GM19239 (cell line): ENCODE measurements at places on chromosomes 11 and 22.

DNA sequence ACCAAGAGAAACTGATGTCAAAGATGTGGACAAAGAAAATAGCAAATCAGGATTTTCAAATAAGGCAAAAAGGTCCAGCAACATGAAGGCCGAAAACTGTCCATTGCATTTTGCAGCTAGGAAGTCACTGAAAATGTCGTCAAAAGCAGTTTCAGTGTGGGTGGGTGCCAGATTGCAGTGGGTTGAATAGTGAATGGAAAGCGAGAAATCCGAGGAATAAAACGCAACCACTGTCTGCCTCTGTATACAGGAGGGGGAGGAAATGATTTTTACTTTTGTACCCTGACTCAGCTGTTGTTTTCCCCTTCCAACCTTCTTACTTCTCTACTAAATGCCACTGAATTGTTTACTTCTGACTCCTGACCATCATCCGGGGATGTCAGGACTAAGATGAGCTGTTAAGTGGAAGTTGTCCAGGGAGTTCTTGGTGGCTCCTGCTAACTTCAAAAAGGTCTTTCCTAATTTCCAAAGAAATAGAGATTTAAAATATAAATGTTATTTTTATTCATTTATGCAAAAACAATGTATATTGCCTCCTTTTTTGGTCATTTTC, 64.9 kb upstream of the BIRC3 start:
- DNase-seq, result no peak

GRCh38 chr11:106288057-106288456, 210.6 kb downstream of the AASDHPPT start:
- DNase-seq, result no peak

- no peak for DNase-seq
These were observed 59.2 kb downstream of the MPPED1 start for GRCh38 chr22:43470941-43471585.

DNA sequence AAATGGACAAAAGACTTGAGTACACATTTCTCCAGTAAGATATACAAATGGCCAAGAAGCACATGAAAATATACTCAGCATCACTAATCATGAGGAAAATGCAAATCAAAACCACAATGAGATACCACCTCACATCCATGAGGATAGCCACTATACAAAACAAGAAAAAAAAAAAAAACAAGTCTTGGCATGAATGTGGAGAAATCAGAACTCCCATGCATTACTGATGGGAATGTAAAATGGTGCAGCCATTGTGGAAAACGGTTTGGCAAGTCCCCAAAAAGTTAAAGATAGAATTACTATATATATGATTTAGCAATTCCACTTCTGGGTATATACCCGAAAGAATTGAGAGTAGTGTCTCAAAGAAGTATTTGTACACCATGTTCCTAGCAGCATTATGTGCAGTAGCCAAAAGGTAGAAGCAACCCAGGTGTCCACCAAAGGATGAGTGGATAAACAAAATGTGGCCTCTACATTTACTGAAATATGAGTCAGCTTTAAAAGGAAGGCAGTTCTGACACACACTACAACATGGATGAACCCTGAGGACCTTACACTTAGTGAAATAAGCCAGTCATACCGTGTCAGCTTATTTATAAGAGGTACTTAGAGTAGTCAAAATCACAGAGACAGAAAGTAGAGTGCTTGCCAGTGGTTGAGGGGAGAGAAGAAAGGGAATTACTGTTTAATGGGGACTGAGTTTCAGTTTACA, 146.3 kb downstream of the WNT7B start:
- no peak for DNase-seq

DNA sequence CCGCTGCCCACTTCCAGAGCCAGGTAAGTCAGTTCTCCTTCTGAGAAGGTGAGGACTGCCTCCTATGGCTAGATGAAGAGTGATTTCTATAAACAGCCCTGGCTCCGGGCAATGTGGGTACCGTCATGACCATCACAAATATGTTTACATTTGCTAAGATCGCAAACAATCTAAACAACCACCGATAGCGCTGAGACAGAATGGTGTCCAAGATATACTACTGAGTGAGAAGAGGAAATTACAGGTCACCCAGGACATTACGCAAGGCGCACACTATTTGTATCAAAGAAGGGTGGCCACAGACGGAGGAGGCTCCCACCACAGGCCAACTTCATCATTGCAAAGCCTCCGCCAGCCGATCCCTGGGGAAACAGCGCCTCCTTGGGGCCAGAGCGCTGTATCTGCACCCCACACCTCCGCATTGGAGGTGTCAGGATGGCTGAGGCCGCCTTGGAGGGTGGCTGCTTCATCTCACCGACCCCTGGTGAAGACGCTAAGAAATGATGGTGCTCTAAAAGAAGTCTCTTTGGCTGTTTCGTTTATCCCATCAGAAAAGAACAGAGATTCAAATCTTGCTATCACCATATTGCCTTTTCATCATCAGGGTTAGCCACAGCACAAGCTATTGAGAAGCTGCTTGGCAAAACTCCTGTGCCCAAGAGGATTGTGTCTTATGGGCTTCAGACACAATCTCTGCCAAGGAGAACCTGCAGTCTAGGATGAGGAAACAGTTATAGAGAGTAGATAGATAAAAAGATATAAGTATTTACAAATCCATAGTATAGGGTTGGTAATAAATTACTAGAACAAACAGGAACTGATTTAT, 12.3 kb upstream of the ASRGL1 start:
- DNase-seq, result no peak

GRCh38 chr11:64306876-64307622, 1.7 kb downstream of the ESRRA start:
- DNase-seq, result no peak

- DNase-seq, result no peak
These were observed 210.0 kb downstream of the KIRREL3 start for GRCh38 chr11:126790550-126791081.

- no peak for DNase-seq
These were observed 134.7 kb downstream of the CEP164 start for GRCh38 chr11:117462183-117462863.

- DNase-seq, result no peak
These were observed 119.2 kb downstream of the SPON1 start for GRCh38 chr11:14081581-14082231.

GRCh38 chr22:24836282-24836681, 30.3 kb downstream of the SGSM1 start:
- no peak for DNase-seq

- DNase-seq, result no peak
These were observed 520.0 kb upstream of the LUZP2 start for GRCh38 chr11:23976841-23977271.

GRCh38 chr11:134532921-134533421, 120.9 kb upstream of the B3GAT1 start:
- no peak for DNase-seq

GRCh38 chr11:28759311-28759710, 651.1 kb downstream of the METTL15 start:
- DNase-seq, result no peak

DNA sequence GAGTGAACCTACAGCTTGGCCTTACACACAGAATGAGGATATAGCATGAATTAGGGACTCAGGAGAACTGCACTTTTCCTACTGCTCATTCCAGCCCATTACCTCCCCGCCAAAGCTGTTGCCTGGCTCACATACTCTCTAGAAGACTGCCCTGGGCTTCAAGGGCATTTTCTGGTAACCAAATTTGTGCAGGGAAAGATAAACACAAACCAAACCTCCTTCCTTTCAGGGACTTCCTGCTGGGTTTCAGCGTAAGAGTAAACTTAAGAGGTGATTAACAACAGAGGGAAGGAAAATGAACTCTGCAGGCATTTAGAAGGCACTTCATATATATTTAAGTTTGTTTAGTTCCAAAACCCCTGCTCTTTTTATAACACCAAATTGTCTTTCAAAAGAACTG, 194.9 kb downstream of the SWAP70 start:
- no peak for DNase-seq

DNA sequence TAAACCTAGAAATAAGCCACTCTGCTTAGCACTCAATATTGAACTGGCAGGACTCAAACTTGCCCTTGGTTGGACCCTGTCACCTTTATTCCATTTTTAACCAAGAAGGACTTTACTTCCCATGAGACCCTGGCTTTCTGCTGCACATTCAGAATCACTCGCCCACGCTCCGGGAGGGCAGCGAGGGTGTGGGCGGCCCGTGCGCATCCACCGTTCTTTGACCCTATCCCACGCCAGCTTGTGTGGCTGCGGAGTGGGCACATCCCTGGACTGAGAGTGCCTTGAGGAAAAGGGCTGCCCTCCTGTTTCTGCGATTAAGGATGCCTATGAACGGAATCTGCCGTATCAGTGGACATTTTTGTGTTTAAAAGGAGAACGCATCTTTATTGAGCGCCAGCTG, 39.6 kb downstream of the TRIM44 start:
- DNase-seq, result no peak

- peak; percentile 57 for DNase-seq
These were observed 697 bp downstream of the RNF169 start for GRCh38 chr11:74749127-74749964.

DNA sequence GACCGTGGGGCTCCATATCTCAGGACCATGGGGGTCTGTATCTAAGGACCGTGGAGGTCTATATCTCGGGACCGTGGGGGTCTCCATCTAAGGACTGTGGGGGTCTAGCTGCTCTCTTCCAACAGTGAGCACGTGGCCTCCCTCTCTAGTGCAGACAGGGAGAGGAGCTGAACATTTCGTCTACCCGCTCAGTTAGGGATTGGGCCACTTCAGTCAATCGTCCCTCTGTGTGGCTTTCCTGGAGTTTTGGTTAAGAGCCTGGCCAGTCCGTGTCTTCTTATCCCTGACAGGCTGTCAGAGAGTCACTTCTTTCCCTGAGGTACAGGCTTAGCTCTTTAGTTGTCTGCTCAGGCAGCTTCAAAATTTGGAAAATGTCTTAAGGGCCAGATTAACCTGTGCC, 3.1 kb downstream of the KRTAP5-1 start:
- DNase-seq, result no peak

GRCh38 chr22:46038516-46039430, 61.8 kb upstream of the WNT7B start:
- no peak for DNase-seq

DNA sequence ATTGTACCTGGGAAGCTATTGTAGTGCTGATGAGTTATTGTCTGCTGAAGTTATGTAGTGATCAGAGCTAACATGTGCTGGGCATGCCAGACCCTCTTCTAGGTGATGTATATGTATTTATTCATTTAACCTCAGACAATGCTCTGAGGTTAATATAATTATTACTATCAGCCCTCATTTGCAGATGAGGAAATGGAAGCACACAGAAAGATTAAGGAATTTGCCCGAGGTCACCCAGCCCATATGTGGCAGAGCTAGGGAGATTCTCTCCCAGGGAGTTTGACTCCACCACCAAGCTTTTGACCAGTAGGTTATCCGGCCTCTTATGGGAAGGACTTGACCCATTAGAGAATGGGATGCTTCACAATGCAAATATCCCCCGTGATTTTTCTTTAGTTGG, 114.2 kb upstream of the NAV2 start:
- no peak for DNase-seq

GRCh38 chr22:49993649-49994360, 18.8 kb downstream of the IL17REL start:
- DNase-seq, result no peak

- no peak for DNase-seq
These were observed 406.5 kb upstream of the B3GAT1 start for GRCh38 chr11:134818516-134818915.

DNA sequence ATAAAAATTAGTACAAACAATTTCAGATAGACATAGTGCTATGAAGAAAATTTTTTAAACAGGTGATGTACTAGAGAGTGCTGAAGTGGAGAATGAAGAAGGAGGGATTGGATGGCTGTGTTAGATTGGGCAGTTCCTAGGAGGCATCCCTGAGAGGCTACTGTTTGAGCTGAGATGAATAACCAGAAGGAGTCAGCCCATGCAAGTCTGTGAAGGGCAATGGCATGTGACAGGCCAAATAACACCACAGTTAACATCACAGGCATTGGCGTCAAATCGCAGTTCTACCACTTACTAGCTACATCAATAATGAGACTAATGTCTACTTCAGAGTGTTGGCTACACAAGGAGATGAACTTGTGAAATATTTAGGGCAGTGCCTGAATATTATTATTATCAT, 35.4 kb downstream of the HORMAD2 start:
- DNase-seq, result no peak

GRCh38 chr11:69691463-69691862, 12.4 kb downstream of the FGF19 start:
- DNase-seq, result no peak

DNA sequence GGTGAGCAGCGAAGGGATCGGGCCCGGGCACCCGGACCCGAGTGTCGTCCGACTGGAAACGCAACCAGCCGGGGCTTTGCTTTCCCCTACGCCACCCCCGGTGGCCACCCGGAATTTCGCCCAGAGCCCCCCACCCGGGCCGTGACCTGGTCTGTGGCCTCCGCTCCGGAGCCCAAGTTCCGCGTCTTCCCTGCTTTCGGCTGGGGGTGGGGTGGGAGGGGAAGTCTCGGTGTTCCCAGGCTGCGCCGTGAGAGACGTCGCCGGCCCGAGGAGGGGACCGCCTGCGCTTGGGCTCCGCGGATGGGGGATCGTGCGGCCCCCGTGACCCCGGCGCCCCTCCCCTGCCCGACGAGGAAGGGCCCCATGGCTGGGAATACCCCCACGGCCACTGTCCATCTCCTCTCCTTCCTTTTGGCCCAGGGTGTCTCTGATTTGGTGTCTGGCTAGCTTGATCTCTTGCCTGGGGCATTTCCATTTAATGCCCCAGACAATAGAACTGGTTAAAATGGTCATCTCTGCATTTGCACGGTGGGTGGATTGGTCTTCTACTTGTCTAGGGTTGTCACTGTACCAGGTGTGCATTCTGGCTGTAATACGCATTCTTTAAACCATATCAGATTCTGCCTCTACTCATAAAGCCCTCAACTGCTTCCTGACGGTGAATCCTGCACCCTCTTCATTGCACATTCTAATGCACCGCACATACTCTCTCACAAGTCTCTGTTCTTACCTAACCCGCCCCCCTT, 789 bp downstream of the SIK2 start:
- DNase-seq, result no peak

GRCh38 chr22:48705159-48705916, 1122.3 kb downstream of the BRD1 start:
- DNase-seq, result no peak

DNA sequence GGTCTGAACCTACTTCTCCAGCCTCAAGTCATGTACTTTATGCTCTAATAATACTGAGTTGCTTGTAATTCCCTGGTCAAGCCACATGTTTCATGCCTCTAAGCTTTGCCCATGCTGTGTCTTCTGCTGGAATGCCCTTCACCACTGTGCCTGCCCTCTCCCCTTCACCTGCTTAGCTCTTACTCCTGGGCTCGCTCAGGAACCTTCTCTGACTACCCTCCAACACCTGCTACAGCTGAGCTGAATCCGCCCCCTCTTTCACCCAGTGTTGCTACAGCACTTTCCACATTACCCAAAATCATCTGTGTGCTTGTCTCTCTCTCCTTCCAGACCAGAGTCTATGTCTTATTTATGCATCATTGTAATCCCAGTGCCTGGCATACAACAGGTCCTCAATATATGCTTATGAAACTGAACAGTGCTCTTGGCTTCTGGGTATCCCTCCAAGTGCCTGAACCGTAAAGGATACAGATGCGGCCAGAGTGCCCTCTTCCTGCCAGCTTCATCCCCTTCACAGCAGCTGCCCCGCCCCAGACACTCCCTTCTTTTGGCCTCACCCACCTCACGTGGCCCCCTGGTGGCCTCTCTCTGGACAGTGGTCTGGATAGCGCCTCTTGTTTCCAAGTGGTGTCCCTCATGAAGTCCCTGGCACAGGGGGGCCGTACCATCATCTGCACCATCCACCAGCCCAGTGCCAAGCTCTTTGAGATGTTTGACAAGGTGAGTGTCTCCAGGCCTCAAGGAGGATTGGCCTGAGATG, 7.1 kb downstream of the ABCG4 start:
- no peak for DNase-seq

GRCh38 chr22:28222052-28222451, 303.0 kb upstream of the PITPNB start:
- DNase-seq, result no peak
